ENCODE measurements at places on chromosomes 2 and 18.

DNA sequence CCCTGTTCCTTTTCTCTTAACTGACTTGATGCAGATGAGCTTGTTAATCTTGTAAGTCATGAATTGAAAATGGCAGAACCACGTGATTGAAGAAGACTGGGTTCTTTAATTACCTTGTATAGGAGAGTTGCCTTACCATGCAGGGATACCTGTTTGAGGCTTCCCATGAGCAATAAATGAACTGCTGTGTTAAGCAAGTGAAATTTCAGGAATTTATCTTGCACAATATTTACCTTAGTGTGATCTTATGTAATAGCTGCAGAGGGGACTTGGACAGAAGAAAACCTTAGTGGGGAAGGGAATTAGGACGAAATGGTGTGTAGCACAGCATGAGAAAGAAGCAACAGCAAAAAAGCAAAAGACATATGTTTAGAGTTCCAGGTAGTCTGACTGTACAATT lies 384.0 kb upstream of the TMEFF2 start:
- no peak for DNase-seq

- DNase-seq: no peak
These were observed 6.1 kb upstream of the AMMECR1L start for GRCh38 chr2:127891811-127892210.

- DNase-seq: no peak
These were observed 2.9 kb downstream of the ARPC2 start for GRCh38 chr2:218219934-218220333.

GRCh38 chr2:239472235-239472775 lies 71.5 kb upstream of the HDAC4 start:
- peak; percentile 97 for DNase-seq

GRCh38 chr18:23870676-23871380 lies 143.7 kb upstream of the TTC39C start:
- peak; percentile 75 for DNase-seq
